ENCODE measurements at places on chromosomes 13 and 19. TPM values are rescaled to one million over a fixed set of nuclear protein-coding genes. Genes with fewer than 3 reads are reported as not detected.

- no peak for DNase-seq
- no peak overlapping the region for H3K4me3 ChIP-seq
- H3K4me1 ChIP-seq: no peaks in the 10 kb centered on the region
- no peaks in the 10 kb centered on the region for H3K36me3 ChIP-seq
- H3K27ac ChIP-seq: no peak overlapping the region
- no peaks in the 10 kb centered on the region for H3K27me3 ChIP-seq
Measured at GRCh38 chr13:66348745-66349690, 881.1 kb downstream of the PCDH9 start.

DNA sequence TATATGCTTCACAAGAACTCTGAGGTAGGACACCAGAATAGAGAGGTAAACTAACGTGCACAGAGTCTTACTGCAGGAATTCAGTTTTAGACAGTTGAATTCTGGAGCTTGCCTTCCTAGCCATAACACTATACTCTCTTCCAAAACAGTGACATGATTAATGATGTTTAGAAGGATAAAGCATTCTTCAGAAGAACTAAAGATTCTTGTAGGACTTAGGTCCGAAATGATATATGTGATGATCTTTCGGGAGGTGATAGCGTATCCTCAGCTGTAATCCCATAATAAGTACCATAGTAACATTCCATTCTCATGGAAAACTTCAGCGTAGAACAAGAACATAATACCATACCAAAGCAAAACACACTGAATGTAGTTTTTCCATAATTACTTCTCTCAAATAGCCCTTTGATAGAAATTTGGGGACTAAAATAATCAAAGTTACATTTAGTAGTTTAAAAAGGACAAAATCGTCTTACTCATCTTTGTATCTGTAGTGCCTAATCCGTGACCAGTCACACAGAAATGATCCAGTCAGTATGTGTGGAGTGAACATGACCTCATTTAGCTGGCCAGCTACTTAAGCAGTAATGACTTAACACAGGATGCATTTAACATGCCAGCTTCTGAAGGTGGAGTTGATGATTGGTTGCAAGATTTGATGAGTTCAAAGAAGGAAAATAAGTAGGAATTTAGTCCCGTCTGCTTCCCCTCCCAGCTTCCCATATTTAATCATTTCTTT is 38.4 kb downstream of the PIBF1 start:
- DNase-seq: no peak
- H3K36me3 ChIP-seq: peaks cover 20% of the 10 kb centered on the region
- no peak overlapping the region for H3K27ac ChIP-seq
- no peaks in the 10 kb centered on the region for H3K27me3 ChIP-seq
- no peaks in the 10 kb centered on the region for H3K4me1 ChIP-seq

DNA sequence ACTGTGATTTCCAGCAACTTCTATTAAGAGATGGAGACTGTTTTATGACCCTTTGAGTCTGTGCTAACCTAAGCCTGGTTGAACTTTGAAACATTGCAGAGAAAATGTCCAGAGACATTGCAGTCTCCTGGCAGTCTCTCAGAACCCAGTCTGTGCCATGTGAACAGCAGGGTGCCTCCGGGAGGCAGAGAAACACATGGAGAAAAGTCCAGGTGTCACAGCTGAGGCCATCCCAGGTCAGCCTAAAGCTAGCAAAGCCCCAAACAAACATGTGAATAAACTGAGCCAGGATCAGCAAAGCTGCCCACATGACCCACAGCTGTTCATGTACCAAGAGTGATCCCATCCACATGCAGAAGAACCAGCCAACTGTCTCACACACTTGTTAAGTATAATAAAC is 7.8 kb downstream of the CYP4F11 start:
- H3K4me3 ChIP-seq: no peak overlapping the region
- H3K27me3 ChIP-seq: peaks cover 3% of the 10 kb centered on the region
- H3K27ac ChIP-seq: no peak overlapping the region
- H3K4me1 ChIP-seq: no peaks in the 10 kb centered on the region

FGF21 gene
- total RNA-seq: not detected

DNA sequence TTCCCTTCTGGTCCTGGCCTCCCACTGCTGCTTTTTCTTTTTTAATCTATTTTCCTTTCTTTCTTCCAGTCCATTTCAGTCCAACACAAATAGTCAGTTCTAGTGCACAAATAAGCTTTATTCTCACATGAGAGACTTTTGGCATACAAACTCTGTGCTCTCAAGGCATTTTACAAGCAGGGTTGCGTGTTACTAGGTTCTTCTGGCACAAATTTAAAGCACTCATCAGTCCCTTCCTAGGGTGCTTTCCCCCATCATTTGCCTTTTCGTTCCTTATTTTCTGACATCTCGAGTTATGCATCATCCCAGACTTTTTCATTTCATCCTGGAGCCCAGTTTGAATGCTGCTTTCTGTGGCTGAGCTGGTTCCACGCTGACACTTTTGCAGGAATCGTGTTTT is 29.8 kb upstream of the IL17D start:
- peaks cover 3% of the 10 kb centered on the region for H3K36me3 ChIP-seq
- no peaks in the 10 kb centered on the region for H3K27me3 ChIP-seq

- peak overlapping the region; percentile 72 for H3K27ac ChIP-seq
- H3K4me1 ChIP-seq: peaks cover 86% of the 10 kb centered on the region
- peaks cover 20% of the 10 kb centered on the region for H3K36me3 ChIP-seq
- H3K4me3 ChIP-seq: no peak overlapping the region
- DNase-seq: no peak
Measured at GRCh38 chr19:5953680-5954213, 24.2 kb downstream of the RANBP3 start.

JSRP1 gene
- 0.90 TPM for total RNA-seq

- H3K27me3 ChIP-seq: no peaks in the 10 kb centered on the region
- H3K27ac ChIP-seq: no peak overlapping the region
- H3K4me3 ChIP-seq: no peak overlapping the region
- DNase-seq: no peak
Measured at GRCh38 chr13:32941368-32941767, 74.9 kb upstream of the KL start.

- no peaks in the 10 kb centered on the region for H3K27me3 ChIP-seq
- H3K27ac ChIP-seq: no peak overlapping the region
Measured at GRCh38 chr13:66859934-66860877, 369.9 kb downstream of the PCDH9 start.

- no peaks in the 10 kb centered on the region for H3K4me1 ChIP-seq
- no peak overlapping the region for H3K27ac ChIP-seq
- H3K27me3 ChIP-seq: no peaks in the 10 kb centered on the region
- no peak for DNase-seq
- H3K36me3 ChIP-seq: no peaks in the 10 kb centered on the region
- H3K4me3 ChIP-seq: no peak overlapping the region
Measured at GRCh38 chr13:41411522-41411921, 45.8 kb upstream of the RGCC start.

NKG7 gene
- total RNA-seq: 10.5 TPM

TEX29 gene
- total RNA-seq: 0.80 TPM

CRX gene
- total RNA-seq: under 0.01 TPM

- H3K4me3 ChIP-seq: no peak overlapping the region
- DNase-seq: peak; percentile 54
- H3K27ac ChIP-seq: peak overlapping the region; percentile 67
- no peaks in the 10 kb centered on the region for H3K27me3 ChIP-seq
- peaks cover 86% of the 10 kb centered on the region for H3K4me1 ChIP-seq
- H3K36me3 ChIP-seq: peaks cover 15% of the 10 kb centered on the region
Measured at GRCh38 chr19:5958074-5958850, 19.7 kb downstream of the RANBP3 start.

DNMT1 gene
- 46.0 TPM for total RNA-seq

DNA sequence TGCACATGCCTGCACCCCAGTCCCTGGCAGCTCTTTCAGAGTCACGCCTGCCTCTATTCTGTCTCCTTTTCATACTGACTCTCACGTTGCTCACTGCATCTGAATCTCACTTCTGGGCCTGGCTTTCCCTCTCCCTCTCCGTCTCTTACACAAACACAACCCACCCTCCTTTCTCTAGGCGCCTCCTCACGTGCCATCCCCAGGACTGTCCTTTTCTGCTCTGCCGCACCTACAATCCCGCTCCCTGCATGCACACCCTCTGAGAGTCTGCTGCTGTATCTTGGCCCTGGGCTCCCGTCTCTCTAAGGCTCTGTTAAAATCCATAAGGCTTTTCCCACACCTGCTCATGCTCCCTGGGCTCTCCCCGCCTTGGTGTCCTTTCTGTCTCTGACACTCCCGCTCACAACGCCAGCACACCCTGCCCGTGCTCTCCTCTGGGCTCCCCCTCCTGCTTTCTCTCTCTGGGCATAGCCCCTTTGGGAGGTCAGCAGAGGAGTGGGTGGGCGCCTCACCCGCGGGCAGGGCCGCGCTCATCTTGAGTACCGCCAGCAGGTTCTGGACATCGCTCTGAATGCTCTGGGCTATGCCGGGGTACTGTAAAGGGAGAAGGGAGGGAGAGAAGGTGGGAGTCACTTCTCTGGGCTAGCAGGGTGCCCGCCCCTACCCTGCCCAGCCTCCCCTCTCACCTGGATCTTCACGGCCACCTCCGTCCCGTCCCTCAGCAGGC is 12.7 kb upstream of the NUMBL start:
- no peaks in the 10 kb centered on the region for H3K4me1 ChIP-seq
- no peak overlapping the region for H3K27ac ChIP-seq
- peaks cover 61% of the 10 kb centered on the region for H3K36me3 ChIP-seq
- DNase-seq: no peak
- H3K27me3 ChIP-seq: no peaks in the 10 kb centered on the region

CYP2A7 gene
- total RNA-seq: not detected

DIRAS1 gene
- 0.05 TPM for total RNA-seq

DNA sequence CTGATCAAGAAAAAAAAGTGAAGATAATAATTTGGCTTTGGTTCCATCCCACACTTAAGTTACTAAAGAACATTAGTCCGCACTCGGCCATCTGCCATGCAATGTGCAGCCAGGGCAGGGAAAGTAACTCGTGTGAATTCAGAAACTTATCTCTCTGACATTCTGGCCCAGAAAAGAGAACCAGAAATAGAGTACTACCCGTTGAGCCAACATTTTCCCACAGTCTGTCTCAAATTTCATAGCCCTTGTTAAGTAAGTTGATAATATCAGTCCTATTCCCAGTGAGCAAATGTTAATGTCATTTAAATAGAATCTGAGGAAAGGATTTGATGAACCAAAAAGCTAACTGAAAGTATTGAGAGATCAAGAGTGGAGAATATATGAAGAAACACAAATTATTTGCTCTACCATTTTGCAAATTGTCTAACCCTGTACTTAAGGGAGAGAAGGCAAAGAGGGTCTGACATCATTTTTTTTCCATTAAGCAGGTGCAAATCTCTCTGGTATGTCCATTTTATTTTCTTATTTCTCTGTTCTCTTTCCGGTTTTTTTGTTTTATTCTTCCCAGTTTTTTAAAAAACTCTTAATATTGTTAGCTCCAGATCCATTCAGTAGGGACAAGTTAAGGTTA is 156.3 kb downstream of the NDFIP2 start:
- H3K4me3 ChIP-seq: no peak overlapping the region
- H3K27ac ChIP-seq: no peak overlapping the region
- H3K4me1 ChIP-seq: no peaks in the 10 kb centered on the region

GRCh38 chr19:1132552-1133383 is 29.0 kb downstream of the GPX4 start:
- peaks cover 40% of the 10 kb centered on the region for H3K27me3 ChIP-seq
- H3K36me3 ChIP-seq: peaks cover 7% of the 10 kb centered on the region
- peak overlapping the region; percentile 59 for H3K27ac ChIP-seq
- no peak for DNase-seq
- peak overlapping the region; percentile 62 for H3K4me3 ChIP-seq
- H3K4me1 ChIP-seq: peaks cover 14% of the 10 kb centered on the region

ADM5 gene
- total RNA-seq: 0.47 TPM

ATXN8OS gene
- total RNA-seq: not detected

IRF2BP1 gene
- 19.3 TPM for total RNA-seq

DNA sequence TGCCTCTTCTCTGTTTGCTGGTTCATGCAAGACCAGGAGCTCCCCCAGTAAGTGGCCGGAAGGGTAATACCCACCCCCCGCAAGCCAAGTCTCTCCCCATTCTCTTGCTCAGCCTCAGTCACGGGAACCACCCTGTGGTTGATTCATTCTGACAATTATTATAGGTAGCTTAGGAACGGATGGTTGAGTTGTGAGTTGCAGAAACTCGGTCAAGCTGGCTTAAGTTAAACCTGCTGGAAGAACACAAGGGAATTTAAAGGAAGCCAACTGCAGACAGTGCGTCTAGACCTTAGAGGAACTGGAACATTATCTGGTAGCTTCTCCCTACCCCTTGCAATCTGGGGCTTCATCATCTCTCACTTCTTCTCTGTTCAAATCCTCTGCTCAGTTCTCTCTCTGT is 8.9 kb downstream of the FPR1 start:
- no peaks in the 10 kb centered on the region for H3K27me3 ChIP-seq
- H3K4me1 ChIP-seq: no peaks in the 10 kb centered on the region
- DNase-seq: no peak

DNA sequence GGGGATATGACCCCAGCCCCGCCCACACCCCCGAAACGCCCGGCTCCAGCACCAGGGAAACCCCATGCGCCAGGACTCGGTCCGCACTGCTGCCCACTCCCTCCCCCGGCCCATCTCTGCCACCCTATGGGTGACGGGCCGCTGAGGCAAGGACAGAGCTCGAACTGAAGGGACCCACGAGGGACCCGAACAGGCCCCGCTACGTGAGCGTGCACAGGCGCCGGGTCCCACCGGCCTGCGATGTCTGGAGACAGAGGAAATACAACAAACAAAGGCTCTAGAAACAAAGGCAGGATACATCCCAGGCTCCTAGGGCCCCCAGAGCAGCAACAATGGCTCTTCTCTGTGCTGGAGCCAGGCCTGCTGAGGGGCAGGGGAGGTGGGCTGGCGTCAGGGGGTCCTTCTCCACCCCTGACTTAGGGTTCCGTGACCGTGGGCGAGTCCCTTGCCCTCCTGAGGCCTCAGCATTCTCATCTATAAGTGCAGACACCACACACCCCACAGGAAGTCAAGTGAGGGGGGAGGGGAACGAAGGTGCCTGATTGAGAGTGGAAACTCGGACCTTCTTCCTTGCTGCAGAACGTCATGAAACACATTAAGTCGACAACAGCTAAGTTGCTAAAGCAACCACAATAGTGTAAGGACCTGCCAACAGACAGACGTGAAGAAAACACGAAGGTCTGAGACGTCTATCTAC is 3.1 kb downstream of the ABHD17A start:
- peaks cover 21% of the 10 kb centered on the region for H3K4me1 ChIP-seq
- peak overlapping the region; percentile 37 for H3K4me3 ChIP-seq
- H3K27ac ChIP-seq: peak overlapping the region; percentile 89
- H3K36me3 ChIP-seq: peaks cover 12% of the 10 kb centered on the region

VSTM2B gene
- not detected for total RNA-seq

GRCh38 chr13:111962431-111962891 is 104.5 kb upstream of the SOX1 start:
- no peak overlapping the region for H3K27ac ChIP-seq
- H3K4me3 ChIP-seq: no peak overlapping the region
- no peaks in the 10 kb centered on the region for H3K36me3 ChIP-seq

All from thymus (tissue), 14 donors.